ENCODE measurements at places on chromosomes 7 and 10.

DNA sequence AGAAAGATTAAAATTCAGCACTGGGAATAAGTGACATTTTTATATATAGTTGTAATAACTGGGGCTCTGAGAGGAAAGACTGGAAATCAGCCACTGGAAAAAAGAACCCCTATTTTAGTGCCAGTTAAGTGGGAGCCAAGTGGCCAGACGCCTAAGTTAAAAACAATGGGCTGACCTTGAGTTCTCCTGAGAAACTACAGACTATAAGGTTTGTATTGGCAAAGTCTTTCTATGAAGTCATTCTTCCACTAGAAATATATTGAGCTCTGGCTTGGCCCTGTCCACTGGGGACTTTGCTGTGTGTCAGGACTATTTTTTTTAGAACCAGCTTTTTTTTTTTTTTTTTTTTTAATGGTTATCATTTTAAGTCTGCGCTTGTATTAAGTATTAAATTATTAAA lies 210.6 kb upstream of the FZD8 start:
- DNase-seq: no peak

- DNase-seq: peak; percentile 61
Observed at GRCh38 chr10:114304017-114304570, 65.0 kb downstream of the VWA2 start.

DNA sequence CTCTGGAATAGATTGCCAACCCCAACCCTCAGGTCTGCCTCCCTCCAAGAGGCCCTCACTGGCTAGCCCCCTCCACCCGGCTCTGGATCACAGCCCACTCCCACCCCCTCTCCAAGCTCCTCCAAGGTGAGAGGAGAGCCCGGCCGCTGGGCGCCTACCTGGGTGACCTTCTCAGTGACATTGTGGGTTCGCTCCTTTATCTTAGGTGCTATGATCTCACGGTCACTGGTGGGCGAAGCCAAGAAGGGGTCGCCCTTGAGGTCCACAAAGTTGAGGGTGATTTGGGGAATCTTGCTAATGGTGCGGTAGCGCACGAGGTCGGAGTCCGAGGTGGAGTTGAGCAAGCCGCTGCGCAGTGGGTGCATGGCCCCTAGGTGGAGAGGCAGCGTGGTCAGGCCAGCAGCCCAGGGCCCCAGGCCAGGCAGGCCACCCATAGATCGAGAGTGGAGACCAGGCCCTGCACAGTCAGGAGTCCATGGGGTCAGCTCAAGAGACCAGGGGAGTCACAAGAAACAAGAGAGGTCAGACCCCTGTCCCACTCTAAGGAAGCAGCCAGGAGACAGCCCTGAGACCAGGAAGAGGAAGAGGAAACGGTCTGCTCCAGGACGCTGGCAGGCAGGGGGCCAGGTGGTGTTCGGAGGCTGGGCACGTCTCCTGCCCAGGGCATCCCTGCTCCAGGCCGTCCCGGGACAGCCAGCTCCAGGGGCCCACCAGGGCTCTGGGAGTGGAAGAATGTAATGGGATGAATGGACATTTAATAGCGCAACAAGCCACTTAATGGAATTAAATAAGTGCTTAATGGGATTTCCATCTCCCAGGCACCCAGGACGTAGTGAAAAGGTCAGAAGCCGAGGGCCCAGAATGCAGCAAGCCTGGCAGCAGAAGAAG lies 20.7 kb downstream of the KCNH2 start:
- DNase-seq: no peak

GRCh38 chr10:33005322-33006301 lies 47.6 kb upstream of the ITGB1 start:
- peak; percentile 42 for DNase-seq
